ENCODE measurements at places on chromosomes 1 and 21.
A peak's percentile ranks its signal among the peaks of the same experiment; 100 is the strongest.

DNA sequence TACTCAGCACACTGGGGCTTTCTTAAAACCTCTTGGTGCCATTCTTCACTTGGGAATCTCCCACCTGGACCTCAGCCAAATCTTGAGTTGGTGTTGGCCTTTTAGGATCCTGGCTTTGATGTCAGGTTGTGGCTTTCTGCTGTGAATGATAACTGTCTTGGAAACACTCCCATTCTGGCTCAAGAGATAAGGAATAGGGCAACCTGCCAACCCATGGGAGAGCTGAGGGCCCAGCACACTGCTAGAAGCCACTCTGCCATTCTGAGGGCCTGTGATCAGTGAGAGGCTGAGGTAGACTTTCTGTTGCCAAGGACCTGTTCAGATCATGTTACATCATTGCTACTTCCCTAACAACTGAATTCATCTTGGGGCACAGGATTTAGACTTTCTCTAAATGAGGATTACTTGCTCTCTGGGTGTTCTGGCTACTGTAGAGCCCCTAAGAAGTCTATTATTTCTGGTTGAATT lies 45.8 kb downstream of the TTC39A start:
- peak; percentile 38 for ATAC-seq

DNA sequence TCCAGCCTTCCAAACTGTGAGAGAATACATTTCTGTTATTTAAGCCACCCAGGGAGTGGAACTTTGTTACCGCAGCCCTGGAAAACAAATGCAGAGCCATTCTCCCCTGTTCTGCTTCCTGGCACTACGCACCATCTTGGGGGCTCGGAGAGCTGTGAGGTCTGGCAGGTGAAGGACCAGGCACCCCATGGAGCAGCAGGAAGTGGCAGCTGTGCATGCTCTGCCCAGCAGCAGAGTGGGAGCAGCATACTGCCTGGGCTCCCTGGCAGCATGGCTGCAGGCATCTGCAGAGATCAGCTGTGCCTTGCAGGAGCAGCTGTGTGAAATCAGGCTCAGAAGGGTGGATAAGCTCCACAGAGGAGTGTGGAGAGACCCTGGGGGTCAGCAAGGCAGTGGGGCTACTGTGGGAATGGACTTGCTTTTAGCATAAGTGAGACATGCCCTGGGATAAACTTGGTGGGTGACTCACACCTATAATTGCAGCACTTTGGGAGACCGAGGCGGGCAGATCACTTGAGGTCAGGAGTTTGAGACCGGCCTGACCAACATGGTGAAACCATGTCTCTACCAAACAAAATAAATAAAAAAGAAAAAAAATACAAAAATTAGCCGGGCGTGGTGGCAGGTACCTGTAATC lies 17.7 kb upstream of the ZSCAN20 start:
- no peak for ATAC-seq

- ATAC-seq: no peak
These were observed 22.9 kb upstream of the HNRNPU start for GRCh38 chr1:244887281-244887680.

GRCh38 chr1:40353082-40353481 lies 20.4 kb upstream of the SMAP2 start:
- ATAC-seq: no peak

DNA sequence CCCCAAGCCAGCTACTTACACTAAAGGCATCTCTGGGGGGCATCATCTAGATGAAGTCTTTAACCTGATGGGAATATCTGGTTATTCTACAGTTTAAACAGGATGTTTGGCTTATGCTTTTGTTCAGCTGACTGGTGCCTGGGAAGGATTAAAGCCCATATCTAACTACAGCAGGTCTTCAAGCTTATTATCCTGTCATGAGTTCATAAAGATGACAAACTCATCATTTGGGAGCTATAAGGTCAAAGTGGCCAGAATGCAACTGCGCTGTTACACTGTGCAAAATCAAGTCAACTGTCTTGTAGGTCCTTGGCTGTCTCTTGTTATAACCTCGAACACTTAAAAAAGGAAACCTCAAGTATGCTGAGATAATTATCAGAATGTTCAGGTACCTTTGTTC lies 18.6 kb upstream of the MOB3C start:
- ATAC-seq: no peak

DNA sequence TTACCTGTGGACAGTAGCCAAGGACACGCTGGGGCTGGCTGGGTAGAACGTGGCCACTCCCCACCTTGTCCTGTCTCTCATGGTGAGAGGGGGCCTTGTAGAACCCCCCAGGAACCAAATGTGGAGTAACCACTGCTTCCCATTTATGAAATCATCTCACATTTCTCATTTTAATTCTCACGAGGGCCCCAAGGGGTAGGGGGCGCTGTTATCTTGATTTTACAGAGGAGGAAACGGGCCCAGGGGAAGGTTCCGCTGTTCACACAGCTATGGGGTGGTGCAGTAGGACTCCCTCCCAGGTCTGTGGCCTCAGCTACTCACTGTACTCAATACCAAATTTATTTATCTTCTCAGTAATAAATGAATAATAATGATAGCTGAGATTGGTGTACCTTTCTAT lies 5.5 kb downstream of the SMPDL3B start:
- no peak for ATAC-seq

DNA sequence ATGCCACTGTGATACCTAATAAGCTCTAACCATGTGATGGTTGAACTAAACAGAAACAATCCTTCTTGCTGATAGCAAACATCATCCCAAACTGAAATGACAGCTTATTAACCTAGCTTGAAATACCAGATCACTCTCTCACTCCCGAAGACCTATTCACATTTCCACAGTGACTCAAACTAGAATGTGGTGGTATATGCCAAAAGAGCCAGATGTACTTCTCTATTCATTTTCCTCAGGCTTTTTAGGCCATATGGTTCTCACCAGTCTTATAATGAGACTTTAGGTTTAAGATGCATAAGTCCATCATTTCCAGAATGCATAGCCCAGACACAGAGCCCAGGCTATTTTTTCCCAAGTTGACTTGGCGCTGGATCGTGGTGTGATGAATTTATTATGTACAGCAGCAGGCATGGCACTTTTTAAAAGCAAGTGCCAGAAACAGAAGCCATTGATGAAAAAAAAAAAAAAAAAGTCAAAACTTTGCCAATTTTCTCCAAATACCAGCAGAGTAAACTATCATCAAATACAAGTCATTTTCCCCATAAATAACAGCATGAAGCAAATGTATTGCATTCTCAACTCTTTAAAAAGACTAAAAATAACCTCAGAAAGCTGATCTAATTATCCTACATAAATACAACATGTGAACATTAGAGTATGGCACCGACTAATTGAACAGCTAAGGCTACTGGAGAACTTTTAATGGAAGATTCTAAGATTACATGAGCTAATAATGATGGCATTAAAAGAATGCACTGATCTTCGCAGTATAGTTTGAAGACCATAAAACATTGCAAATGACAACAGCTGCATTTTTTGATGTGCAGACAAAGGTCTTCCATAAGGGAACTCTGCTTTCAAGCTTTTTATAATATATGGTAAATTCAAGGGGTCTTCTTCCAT lies 365.4 kb downstream of the LRRIQ3 start:
- ATAC-seq: no peak

- ATAC-seq: no peak
These were observed 134.9 kb downstream of the CLEC20A start for GRCh38 chr1:178361847-178362246.

GRCh38 chr1:14733779-14734140 lies 135.3 kb downstream of the KAZN start:
- no peak for ATAC-seq

DNA sequence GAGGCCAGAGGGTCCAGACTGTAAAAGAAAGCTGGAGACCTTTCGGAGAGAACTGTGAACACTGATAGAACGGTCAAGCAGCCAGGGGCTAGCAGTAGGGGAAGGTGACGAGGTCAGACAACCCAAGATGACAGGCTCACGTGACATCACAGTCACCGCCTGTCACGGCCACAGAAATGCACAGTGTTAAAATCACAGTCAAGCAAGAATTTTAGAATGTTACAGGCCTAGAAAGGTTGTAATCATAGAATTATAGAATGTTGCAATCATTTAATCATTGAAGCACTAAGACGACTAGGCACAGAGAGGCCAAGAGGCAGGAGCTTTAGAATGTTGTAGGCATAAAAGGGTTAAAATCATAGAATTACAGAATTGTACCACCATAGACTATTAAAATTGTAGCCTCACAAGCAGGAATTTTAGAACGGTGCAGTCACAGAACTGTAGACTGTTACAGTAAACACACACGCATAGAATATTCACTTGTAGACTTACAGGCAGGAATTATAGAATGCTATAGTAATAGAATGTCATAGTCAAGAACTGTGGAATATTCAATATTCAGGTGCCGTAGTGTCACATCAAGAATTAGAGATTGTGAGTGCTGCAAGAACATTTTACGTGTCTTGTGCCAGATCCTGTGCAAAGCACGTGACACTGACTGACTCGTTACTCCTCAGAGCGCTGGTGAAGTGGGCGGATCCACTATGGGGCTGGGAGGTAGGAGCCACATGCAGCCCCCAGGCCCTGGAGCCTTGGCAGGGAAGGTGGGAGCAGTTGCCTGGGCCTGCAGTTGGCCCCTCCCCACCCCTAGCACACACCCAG lies 118.1 kb downstream of the EPHB2 start:
- no peak for ATAC-seq

- ATAC-seq: no peak
These were observed 420.0 kb downstream of the MATN1 start for GRCh38 chr1:30303387-30303786.

- ATAC-seq: no peak
These were observed 5.1 kb upstream of the GBP5 start for GRCh38 chr1:89277725-89278124.

DNA sequence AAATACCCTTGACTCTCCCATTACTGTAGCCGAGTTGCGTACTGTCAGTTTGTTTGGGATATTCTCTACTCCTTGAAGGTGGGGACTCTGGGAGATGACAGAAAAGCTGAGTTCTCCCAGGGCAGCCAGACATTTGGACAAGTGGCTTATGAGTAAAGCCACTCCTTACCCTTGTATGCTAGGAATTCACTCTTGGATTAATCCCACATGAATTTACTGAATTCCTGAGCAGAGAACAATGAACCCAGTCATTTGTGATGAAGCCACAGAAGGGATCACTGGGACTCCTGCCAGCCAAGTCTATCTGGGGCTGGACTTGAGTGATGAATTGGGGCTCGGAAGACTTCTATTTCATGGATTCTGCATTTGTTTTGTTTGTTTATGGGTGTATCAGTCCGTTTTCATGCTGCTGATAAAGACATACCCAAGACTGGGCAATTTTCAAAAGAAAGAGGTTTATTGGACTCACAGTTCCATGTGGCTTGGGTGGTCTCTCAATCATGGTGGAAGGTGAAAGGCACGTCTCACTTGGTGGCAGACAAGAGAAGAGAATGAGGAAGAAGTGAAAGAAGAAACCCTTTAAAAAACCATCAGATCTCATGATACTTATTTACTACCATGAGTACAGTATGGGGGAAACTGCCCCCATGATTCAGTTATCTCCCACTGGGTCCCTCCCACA lies 25.1 kb downstream of the C1orf116 start:
- ATAC-seq: no peak

GRCh38 chr1:21541835-21542234 lies 32.6 kb downstream of the ALPL start:
- ATAC-seq: no peak

GRCh38 chr1:23184212-23184934 lies 15.7 kb upstream of the LUZP1 start:
- ATAC-seq: no peak

GRCh38 chr1:59692591-59692990 lies 122.2 kb upstream of the HOOK1 start:
- ATAC-seq: peak; percentile 60

GRCh38 chr1:97210307-97210706 lies 488.7 kb downstream of the PTBP2 start:
- no peak for ATAC-seq

GRCh38 chr1:158809862-158810261 lies 21.3 kb upstream of the MNDA start:
- ATAC-seq: no peak

DNA sequence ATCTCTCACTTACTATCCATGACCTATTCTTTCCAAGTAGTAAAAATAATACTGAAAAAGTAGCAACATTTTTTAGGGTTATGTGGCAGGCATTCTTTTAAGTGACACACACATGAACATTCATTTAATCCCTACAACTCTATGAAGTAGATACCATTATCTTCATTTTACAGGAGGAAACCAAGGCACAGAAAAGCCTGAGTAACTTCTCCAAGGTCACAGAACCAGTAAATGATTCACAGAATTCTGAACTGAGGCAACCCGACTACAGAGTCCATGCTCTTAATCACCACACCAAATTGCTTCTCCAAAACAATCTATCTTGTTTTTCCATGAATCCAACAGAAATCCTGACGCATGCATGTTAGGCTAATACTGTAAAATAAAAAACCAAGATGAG lies 17.5 kb downstream of the FUBP1 start:
- no peak for ATAC-seq

GRCh38 chr1:195019385-195019784 lies 1588.9 kb downstream of the KCNT2 start:
- no peak for ATAC-seq

- no peak for ATAC-seq
These were observed 323.0 kb upstream of the USP25 start for GRCh38 chr21:15406791-15407190.

GRCh38 chr1:210587566-210587965 lies 258.9 kb downstream of the HHAT start:
- ATAC-seq: no peak

GRCh38 chr1:70990469-70991253 lies 57.0 kb downstream of the PTGER3 start:
- ATAC-seq: no peak

GRCh38 chr1:224589006-224589405 lies 27.1 kb upstream of the CNIH3 start:
- no peak for ATAC-seq

DNA sequence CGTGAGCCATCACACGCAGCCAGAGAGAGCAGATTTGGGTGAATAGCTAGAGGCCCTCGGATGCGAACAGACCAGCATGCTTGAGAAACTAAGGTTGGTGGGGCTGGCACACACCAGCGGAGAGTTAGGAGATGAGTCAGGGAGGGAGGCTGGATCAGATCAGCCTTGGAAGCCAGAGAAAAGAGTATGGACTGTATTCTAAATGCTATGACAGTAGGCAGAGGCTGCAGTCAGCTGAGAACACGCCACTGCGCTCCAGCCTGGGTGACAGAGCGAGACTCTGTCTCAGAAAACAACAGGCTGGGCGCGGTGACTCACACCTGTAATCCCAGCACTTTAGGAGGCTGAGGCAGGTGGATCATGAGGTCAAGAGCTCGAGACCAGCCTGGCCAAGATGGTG lies 4.0 kb upstream of the PLEKHM2 start:
- ATAC-seq: no peak

All from stimulated activated memory B cell treated with anti-CD40 and anti-IgM and Interleukin-4, amounts not matched to agents 10 μg/mL and 1 μg/mL and 100 μg/mL, for 72 hours (primary cell).